Cerebellum (tissue), 4 donors: ENCODE measurements at places on chromosomes 4 and X.

- DNase-seq: no peak
These were observed 182.1 kb upstream of the SMIM31 start for GRCh38 chr4:164571593-164572390.

DNA sequence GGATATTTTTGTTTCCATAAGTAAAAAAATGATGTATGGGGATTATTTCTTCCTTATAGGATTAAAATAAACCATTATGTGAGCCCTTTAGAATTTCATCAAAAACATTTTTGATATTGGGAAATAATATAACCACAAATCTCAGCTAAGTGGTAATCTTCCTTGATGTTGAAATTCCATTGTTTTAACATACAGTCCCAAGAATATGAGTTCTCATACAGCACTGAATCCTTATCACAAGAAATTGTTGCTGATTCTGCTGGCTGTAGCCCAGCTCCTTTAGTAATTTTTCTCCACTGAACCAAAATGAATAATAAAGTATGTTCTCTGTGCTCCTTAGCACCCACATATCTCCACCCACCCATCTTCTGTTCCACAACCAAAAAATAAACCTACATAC lies 41.9 kb upstream of the FAM47B start:
- DNase-seq: no peak

GRCh38 chrX:46400530-46401443 lies 144.4 kb downstream of the ZNF674 start:
- DNase-seq: no peak

GRCh38 chrX:69538321-69538876 lies 34.3 kb downstream of the NALF2 start:
- peak; percentile 13 for DNase-seq

DNA sequence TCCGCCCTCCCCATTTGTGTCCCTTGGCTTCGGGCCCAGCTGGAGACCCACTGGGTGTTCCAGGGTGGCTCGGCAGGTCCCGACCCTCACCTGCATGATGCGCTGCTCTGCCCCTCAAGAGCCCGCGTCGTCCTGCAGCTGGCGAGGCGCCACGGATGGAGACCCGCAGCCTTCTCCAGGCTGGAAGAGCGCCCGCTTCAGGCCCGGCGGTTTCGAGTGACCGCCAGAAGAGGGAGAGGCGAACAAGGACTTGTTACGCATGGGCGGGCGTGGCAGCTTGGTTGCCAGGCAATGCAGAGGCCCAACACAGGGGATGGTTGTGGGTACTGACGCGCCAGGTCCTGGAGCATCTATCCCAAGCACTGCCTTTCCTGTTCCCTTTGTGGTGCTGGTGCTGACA lies at the start of gene PDCL2:
TSS of gene PDCL2 (minus strand) at position 232 of the 400 bp plus-strand sequence. CDS start at position 96, 136 bp downstream.
- DNase-seq: no peak

- no peak for DNase-seq
These were observed 48.3 kb downstream of the AMELX start for GRCh38 chrX:11341274-11342201.
